ENCODE measurements at places on chromosomes 11 and 22.

GRCh38 chr22:47445716-47446290, 683.4 kb downstream of the TBC1D22A start:
- no peak for DNase-seq

DNA sequence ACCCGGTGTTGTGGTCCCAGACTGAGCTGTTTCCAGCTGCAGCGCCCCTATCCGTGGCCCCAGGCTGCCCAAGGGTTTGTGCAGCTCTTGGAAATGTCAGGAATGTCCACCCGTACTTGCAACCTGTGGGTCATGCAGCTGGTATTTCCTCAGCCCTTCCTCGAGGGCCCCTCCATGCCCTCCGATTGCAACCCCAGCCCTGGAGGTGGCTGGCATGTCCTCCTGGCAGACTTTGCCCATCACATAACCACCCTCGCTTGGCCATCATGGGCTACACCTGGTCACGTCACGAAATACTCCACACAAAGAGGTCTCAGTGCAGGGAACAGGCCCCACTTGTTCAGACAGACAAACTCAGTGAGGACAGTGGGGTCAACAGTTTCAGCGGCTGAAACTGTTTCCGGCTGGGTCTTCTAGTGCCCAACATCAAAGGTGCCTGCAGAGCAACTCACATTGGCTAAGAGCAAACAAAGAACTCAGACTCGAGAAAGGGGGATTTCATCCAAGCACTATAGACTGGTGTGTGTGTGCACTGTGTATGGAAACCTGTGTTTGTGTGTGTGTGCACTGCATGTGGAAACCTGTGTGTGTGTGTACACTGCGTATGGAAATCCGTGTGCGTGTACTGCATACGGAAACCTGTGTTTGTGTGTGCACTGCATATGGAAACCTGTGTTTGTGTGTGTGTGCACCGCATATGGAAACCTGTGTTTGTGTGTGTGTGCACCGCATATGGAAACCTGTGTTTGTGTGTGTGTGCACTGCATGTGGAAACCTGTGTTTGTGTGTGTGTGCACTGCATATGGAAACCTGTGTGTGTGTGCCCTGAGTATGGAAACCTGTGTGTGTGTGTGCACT, 72.8 kb upstream of the CCND1 start:
- DNase-seq: no peak

GRCh38 chr22:21779444-21779843, 43.9 kb upstream of the YPEL1 start:
- no peak for DNase-seq

- DNase-seq: no peak
Observed at GRCh38 chr11:110479108-110480101, 49.7 kb downstream of the FDX1 start.

DNA sequence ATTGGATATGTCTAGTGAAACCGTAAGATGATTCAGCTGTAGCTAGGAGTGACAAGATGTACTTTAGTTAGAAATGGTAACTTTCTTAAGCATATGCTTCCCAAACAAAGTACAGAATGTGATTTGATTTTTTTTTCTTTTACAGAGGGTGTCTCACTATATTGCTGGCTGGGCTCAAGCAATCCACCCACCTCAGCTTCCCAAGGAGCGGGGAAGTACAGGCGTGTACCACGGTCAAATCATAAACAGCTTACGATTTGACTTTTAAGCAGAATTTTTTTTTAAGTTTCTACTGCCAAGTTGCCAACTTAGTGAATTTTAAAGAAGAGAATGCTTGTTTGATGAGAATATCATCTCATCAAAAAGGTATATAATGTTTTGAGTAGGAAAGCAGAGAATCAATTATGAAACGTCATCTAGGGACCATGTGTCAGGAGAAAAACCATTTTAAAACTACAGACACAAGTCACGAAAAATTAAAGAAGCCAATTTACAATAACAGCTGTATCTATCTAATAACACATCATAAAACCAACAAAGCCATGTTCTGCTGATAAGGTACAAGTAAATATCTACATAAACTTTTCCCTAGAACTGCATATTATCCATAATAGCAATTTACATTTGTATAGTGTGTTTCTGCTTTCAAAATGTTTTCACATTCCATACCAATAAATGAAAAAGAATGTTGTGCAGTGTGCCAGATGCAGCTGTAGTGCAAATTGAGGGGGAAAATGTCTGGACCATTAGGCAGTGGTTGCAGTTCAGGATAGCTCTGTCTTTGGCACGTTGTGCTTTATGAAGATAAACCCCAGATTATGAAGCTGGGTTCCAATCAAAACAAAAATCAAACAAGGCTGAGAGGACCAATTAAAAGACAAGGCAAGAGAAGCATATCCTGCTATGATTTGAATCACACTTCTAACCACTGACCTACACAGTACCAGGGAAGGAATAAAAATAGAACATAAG, 33.7 kb upstream of the USP47 start:
- DNase-seq: no peak

GRCh38 chr22:44548981-44549380, 50.9 kb upstream of the RTL6 start:
- no peak for DNase-seq

GRCh38 chr11:86388198-86388597, 13.5 kb downstream of the CCDC81 start:
- no peak for DNase-seq

DNA sequence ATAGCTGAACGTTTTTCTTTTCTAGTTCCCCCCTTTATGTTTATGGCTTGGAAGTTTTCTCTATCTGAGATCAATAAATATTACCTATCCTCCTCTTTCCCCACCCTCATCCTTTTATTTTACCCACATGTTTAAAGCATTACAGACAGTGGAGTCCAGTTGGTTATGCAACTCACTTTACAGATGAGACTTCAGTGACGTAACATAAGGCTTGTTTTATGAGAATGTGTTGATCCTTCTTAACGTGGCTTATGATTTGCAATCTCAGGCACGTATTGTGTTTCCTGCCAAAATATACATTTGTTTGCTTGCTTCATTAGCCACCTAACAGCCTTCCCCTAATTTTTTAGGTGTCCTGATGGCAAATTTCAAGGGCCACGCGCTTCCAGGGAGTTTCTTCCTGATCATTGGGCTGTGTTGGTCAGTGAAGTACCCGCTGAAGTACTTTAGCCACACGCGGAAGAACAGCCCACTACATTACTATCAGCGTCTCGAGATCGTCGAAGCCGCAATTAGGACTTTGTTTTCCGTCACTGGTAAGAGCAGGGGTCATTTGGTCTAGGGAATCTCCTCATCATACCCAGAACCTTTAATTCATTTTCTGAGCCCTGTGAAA, 36.6 kb downstream of the TMEM45B start:
- DNase-seq: no peak

GRCh38 chr11:75198278-75198973, 42.1 kb upstream of the TPBGL start:
- no peak for DNase-seq

DNA sequence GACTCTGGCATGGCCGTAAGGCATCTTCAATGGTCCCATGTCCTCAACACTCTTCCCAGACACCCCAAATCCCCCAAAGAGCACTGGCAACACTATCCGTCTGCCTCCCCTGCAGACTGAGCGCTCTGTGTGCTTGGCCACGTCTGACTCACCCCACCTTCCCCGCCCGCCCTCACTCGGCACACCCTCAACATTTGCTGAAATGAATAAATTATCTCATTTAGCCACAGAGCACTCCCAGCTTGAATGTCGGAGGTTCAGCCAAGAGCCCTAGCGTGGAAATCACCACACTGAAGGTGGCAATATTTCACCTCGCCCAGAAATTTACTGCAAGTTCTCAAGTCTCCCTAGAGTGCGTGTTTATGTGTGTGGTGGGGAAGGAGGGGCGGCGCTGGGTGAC, 46.6 kb upstream of the TCF20 start:
- peak; percentile 55 for DNase-seq

DNA sequence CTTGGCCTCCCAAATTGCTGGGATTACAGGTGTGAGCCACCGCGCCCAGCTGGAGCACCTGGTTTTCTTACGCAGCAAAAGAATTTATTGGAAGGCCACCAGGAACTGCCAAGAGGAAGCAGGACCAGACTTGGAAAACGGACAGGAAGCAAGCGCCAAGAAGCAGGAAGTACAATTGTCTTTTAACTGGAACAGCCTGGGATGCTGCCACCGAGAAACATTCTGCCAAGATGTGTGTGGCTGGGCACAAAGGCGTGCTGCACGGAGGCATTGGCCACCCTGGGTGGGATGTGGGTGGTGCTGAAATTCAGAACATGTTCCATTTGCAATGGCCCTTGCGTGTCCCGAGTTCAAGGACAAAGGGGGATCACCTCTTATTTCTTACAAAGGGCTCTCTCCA, 15.4 kb downstream of the SLC3A2 start:
- DNase-seq: no peak

DNA sequence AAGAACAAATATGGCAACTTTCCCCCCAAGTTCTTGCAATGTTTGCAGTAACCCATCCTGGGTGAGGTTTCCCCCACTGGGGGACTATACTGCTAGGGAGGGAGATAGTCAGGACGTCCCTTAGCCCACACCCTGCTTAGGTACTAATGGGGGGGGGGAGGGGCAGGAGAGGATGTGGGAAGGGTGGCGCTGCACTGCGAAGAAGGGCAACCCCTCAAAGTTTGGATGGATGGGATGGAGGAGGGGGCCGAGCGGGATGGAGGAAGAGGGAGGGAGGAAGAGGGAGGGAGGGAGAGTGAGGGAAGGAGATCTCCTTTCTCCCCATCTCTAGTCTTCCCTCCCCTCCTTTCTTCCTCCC, 100.6 kb upstream of the HSD17B12 start:
- DNase-seq: no peak

DNA sequence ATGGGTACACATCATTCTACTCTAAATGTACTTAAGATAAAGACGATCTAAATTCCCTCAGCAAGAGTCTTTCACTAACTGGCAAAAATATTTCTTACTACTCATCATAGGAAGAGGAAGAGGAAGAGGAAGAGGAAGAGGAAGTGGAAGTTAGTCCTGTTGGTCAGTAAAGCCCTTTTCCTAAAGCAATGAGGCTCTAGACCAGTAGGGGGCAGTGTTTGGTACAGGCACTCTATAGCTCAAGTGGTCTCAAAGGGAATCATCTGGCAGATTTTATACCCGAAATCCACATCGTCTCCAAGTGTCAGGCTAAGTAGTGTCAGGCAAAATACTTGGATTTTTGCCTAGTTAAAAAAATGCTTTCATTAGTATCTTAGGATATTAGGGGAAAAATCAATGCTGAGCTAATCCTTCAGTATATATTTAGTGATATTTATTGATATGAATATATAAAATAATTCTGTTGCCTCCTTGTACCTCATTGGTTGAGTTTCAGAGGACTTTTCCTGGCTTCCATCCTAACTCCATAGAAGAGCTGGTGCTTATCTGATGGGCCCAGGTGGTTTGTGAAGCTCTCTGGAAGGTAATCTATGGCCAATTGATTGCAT, 7.7 kb downstream of the BLID start:
- DNase-seq: no peak

GRCh38 chr11:122697636-122698167, 42.2 kb downstream of the UBASH3B start:
- DNase-seq: no peak

DNA sequence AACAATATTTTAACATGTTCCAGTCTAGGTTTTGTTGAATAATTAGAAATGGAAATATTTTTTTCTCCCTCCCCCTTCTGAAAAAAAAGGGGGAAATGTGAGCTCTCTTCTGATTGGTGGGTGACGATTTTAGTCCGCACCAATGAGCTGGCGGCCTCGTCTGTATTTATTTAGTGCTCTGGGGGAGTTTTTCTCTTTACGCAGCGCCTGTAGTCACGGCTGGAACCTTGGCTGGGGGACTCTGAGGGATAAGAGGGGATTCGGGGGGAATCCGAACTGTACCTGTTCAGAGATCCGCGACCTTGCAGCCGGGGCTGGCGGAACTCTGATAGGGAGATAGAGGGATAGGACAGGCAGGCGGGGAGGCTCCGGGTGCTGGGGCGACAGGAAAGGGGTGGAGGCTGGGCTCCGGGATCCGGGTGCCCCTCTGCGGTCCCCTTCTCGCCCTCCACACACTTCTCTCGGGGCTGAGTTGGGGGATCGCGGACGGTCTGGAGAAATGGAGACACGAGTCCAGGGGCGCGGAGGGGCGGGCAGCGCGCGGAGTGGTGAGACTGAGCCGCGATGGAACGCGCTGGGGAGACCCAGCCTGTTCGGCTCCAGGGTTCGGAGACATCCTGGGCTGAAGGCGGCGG, 99.7 kb upstream of the HSD17B12 start:
- no peak for DNase-seq

DNA sequence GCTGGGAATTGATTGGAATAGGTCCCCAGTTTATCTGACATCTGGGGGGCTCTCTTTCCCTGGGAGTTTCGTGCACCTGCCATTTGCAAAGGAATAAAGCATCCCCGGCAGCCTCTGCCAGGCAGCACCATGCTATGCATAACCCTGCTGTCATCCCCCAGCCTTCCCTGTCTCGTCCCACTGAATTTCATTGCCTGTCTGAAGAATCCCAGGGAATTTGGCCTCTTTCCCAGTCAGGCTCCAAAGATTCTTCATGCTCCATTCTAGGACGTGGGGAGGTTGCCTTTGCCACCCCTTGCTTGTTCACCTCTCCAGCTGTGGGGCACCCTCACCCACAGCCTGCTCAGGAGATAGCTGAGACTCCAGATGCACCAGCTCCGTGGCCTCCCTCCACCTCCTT, 195.1 kb upstream of the TBCEL start:
- no peak for DNase-seq

GRCh38 chr11:5269715-5270147, at the start of gene HBE1:
Gene HBE1, minus strand, starts transcription at chr11:5269945. Its CDS starts 55 bp downstream, at chr11:5269890.
- DNase-seq: no peak

- no peak for DNase-seq
Observed at GRCh38 chr22:19115628-19116027, 6.6 kb downstream of the DGCR2 start.

DNA sequence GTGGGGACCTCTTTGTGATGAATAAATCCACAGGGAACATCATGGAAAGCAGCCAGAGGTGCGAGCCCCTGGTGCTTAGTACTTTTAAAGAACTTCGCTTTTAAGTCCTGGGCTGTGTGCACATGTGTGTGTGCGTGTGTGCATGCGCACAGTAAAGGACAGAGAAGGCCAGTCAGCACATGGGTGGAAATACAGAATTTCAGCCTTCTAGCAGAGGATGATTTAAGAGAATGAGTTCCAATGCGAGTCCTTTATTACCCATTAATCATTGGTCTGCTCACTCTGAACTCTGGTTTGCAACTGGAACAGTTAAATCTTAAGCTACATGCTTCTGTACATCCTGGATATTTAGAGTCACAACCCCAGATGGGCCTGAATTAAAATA, 18.9 kb downstream of the TEAD1 start:
- no peak for DNase-seq
